ENCODE measurements at places on chromosomes 7 and 10. TPM values are rescaled to one million over a fixed set of nuclear protein-coding genes. Genes with fewer than 3 reads are reported as not detected.

The AMPH gene
- total RNA-seq = 13.3 TPM

The DDC gene
- total RNA-seq = 1.7 TPM

The ARL5B gene
- 11.8 TPM for total RNA-seq

The ENO4 gene
- total RNA-seq = not detected

The PTEN gene
- 121 TPM for total RNA-seq

The SH2D4B gene
- total RNA-seq = not detected

The SPDYE6 gene
- not detected for total RNA-seq

The FAM24B gene
- total RNA-seq = not detected

The NODAL gene
- total RNA-seq = not detected

The STRIP2 gene
- total RNA-seq = 0.49 TPM
